ENCODE measurements at places on chromosomes 5 and 9. TPM values are rescaled to one million over a fixed set of nuclear protein-coding genes. Genes with fewer than 3 reads are reported as not detected.

DNA sequence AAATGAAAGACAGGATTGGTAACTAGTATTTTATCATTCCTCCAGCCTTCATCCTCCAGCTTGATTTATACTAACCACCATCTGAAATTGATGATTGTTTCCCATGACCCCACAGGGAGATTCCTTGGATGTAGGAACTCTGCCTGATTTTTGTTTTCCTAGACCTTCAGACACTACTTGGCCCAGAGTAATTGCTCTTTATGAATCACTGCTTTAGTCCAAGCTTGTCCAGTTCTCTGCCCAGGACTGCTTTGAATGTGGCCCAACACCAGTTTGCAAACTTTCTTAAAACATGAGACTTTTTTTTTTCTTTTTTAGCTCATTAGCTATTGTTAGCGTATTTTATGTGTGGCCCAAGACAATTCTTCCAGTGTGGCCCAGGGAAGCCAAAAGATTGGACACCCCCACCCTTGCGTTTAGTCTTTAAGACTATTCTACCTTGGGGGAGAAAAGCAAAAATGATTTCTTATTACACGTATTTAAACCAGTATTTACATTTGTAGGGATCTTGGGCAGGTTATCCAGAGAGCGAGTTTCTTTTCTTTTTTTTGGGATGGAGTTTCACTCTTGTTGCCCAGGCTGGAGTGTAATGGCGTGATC is 18.4 kb downstream of the BASP1 start:
- no peak for DNase-seq

GRCh38 chr5:643351-643801 is 31.2 kb downstream of the CEP72 start:
- no peak for DNase-seq

- DNase-seq, result no peak
Measured at GRCh38 chr9:33227008-33227398, 13.0 kb upstream of the SPINK4 start.

- DNase-seq, result no peak
Measured at GRCh38 chr9:88503845-88504764, 30.9 kb upstream of the NXNL2 start.

- DNase-seq, result no peak
Measured at GRCh38 chr9:76595645-76596044, 136.7 kb downstream of the GCNT1 start.

DNA sequence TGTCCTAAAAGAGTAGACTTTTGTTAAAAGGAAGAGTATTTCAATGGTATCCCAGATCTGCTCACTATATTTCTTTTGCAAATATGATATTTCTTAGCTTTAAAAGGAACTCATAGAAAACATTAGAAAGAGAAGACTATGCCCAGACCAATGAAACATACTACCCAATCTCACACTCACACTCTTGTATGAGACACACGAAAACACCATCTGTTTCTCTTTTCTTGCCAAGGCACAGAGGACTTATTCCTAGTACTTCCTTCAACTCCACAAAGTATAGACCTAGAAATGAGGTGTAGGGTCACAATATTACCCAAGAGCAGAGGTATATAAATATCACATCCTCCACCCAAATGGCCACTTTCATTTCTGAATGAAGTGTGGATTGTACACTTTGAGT is 292.4 kb upstream of the ACO1 start:
- no peak for DNase-seq

DNA sequence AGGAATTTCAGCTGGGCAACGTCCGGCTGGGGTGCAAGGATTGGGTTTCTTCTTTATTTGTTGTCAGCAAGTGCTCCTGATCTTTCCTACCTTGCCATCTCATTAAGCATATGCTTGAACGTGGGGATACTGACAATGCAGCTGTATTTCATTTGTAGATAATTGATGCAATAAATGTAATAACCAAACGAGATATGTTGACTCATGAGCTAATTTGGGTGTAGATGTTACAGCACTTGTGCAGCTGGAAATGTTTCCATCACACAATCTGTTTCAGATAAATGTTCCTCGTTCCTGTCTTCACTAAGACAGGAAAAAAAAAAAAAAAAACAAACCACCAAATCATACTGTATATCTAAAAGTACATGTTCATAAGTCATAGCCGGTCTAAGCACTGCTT is 123.8 kb downstream of the DMRT2 start:
- no peak for DNase-seq

GRCh38 chr5:119745976-119746375 is 116.6 kb downstream of the FAM170A start:
- DNase-seq, result no peak

GRCh38 chr9:1170918-1171317 is 120.8 kb downstream of the DMRT2 start:
- DNase-seq, result no peak

DNA sequence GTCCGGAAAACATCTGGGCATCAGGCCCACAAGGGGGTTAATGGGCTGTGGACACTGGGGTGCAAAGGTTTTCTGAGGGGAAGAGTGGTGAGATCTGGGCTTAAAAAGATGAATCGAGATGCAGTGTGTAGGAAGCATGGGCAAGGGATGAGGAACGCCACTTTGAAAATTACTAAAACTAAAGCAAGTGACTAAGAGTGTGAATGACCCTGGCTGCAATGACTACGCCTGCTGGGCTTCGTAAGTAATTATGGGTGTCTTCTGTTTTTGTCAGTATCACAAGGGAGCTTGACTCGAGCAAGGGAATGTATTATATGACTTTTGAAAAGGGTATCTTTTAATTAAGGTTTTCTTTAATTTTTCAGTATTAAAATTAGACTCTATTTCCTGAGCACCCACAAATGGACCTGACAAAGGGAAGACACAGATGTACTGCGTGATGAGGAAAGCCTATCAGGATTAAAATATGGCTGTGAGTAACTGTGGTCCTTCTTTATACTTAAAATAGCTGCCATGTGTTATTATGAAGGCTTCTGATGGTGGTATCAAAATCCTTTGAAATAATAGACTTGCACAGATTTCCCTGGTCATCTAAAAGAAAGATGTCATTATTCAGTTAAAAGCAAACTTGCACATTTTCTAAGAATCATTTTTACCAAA is 4.2 kb downstream of the CTXN3 start:
- no peak for DNase-seq

GRCh38 chr9:88852794-88853193 is 138.5 kb upstream of the S1PR3 start:
- no peak for DNase-seq

BOD1 gene
- total RNA-seq, result 12.1 TPM

AK8 gene
- total RNA-seq, result not detected

FOXD1 gene
- not detected for total RNA-seq

All from left lobe of liver (tissue), 2 donors.